Caco-2 (cell line): ENCODE measurements at places on chromosomes 7 and 10. TPM values are rescaled to one million over a fixed set of nuclear protein-coding genes. Genes with fewer than 3 reads are reported as not detected.

DNA sequence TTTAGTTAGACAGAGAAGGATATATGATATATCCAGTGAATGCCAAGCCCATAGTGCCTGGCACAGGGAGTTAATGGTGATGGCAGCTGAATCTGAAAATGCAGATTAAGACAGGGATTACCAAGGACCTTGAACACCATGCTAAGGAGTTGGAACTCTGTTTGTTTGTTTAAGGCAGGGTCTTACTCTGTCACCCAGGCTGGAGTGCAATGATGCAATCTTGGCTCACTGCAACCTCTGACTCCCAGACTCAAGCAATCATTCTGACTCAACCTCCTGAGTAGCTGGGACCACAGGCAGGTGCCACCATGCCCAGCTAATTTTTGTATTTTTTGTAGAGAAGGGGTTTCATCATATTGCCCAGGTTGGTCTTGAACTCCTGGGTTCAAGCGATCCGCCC is 1.6 kb downstream of the AKR1D1 start:
- DNase-seq: no peak

GRCh38 chr7:69035826-69036225 is 562.4 kb upstream of the AUTS2 start:
- DNase-seq: no peak

GRCh38 chr10:44387853-44388251 is 3.0 kb upstream of the CXCL12 start:
- peak; percentile 24 for DNase-seq

MET gene
- 72.6 and 82.9 TPM in 2 replicates for total RNA-seq

DNA sequence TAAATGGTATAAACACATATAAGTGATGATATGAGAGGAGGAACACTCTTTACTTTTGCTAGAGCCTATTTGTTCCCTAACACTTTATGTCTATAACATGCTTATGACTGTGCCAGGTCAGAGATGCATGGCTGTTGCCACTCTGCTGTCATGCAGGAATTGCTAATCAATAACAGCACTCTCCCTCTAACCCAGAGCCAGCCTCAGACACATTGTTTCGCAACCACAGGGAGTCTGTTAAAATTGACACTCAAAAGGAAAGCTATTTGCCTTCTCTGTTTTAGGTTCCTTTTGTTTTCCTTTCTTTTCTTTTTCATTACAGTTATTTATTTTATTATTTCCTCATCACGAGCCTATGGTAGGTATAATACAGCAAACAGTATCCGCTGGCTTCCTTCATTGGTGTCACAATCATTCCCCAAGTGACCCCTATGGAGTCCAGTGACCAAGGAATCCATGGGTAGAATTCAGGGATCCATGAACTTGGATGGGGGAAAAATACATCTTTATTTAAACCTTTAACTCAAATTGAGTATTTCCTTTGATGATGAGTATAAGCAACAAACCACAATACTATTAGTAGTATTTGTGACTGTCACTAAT is 6.8 kb downstream of the PON2 start:
- DNase-seq: no peak

DNA sequence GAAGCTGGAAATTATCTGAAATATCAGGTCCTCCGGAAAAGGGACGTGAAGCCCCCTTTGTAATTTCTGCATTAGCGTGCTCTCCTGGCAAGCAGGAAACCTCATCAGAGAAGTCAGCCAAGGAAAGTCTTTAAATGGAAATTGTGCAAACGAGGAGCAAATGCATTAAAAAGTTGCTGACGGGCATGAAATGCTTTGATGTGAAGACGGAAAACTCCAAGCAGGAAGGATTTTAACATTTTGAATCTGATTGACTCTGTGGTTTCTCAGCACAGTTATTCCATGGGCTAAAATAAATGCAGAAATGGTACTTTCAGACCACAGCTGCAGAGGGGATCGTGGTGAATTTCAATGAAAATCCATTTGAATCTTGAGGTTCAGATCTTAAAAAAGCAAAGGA is 167.8 kb downstream of the AHR start:
- no peak for DNase-seq

- no peak for DNase-seq
Measured at GRCh38 chr7:25250386-25250785, 22.1 kb upstream of the NPVF start.

- no peak for DNase-seq
Measured at GRCh38 chr10:128485701-128486235, 359.5 kb upstream of the MKI67 start.

NXPH1 gene
- total RNA-seq: 1.2 and 3.1 TPM in 2 replicates

DNA sequence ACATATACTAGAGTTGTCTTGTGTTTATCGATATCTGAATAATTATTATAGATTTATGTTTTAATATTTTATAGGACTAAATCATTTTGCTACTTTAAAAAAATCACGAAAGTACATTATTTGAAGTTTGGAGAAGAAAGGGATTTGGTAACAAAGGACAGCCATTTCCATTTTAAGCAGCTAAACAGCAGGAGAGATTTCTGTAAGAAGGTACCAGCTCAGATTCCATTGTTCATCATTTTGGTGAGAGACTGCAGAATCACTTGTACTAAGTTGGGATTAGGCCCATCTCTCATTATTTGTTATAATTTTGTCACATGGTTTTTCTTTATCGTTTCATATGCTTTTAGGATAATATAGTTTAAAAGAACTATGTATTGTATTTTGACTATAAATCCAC is 46.7 kb downstream of the PALS2 start:
- no peak for DNase-seq

DNAJC30 gene
- 15.5 and 15.9 TPM in 2 replicates for total RNA-seq

- DNase-seq: no peak
Measured at GRCh38 chr10:67804395-67804678, 33.7 kb downstream of the DNAJC12 start.

DNA sequence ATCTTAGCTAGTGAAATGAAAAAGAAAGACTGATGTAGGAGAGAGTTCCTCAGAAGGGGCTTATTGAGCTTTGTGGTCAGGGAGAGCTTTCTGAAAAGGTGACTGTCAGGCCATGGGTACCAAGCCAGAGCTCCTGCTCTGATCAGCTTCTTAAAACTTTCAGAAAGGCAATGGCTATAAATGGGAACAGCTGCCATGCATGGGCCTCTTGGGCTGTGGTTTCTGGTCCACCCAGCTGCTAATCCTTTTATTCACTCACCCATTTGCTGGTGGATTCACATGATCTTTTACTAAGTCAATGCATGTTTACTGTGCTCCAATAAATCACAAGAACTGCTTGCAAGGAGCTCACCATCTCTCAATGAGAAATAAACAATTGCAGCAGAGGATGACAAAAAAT is 60.1 kb upstream of the ZPBP start:
- no peak for DNase-seq

CTBP2 gene
- 97.2 and 99.6 TPM in 2 replicates for total RNA-seq

GRCh38 chr10:110679486-110680272 is 35.5 kb downstream of the RBM20 start:
- no peak for DNase-seq

UNCX gene
- not detected in 2 replicates for total RNA-seq

DNA sequence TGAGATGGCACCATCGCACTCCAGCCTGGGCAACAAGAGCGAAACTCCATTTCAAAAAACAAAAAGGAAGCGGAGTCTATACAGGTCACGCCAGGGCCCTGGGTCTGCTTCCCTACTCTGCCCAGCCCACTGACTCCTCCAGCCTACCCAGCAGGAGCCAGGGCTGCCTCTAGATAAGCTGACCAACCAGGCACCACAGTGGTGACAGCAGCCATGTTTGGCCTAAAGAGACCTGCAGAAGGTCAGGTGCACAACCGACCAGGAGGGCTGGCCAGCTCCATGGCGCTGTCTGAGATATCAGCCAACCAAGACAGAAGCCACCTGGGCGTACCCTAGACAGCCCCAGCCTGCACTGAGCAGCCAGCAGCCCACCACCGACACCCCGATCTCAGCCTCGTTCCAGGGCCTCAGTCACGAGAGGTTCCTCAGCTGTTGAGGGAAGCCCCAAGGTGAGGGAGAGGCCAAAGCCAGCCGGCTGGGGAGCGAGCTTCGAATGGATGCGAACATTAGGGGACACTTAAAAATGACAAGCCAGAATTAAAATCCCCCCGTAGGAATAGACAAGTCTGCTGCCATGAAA is 24.4 kb upstream of the PWWP2B start:
- DNase-seq: no peak

DNA sequence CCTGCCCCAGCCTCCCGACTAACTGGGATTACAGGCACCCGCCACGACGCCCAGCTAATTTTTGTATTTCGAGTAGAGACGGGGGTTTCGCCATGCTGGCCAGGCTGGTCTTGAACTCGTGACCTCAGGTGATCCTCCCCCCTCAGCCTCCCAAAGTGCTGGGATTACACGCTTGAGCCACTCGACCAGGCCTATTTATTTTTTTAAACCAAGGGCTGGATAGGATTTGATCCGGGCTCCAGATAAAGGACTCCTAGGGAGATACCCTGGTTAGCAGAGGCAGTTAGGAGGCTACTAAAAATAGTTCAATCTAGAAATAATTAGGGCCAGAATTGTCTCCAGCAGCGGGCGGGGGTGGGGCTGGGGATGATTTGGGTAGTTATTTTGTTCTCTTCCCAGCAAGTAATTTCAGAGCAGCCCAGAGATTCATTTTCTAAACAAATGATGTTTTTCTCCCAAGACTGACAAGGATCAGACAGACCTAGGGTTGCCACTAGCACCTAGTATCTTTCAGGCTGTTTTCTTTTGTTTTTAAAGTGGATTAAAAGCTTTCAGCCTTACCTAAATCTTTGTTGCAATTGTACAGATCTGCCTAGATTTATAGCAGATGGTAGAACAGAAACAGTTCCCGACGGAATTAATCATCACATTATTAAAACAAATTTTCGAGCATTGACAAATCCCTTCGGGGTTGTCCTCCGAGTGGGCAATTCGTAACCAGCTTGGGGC is 859 bp upstream of the SMC3 start:
- peak; percentile 15 for DNase-seq

GRCh38 chr7:102883098-102883860 is 29.5 kb upstream of the LRRC17 start:
- DNase-seq: no peak

- no peak for DNase-seq
Measured at GRCh38 chr10:129032372-129033313, 434.4 kb upstream of the MGMT start.

SP4 gene
- total RNA-seq: 10.8 and 15.1 TPM in 2 replicates

C7orf57 gene
- not detected in 2 replicates for total RNA-seq

GRCh38 chr7:70681469-70682350 is 450.2 kb upstream of the GALNT17 start:
- no peak for DNase-seq

TRIM50 gene
- not detected in 2 replicates for total RNA-seq

- DNase-seq: no peak
Measured at GRCh38 chr7:129438839-129439651, 4.8 kb downstream of the STRIP2 start.
